BJ (cell line): ENCODE measurements at places on chromosomes 7 and 10. TPM values are rescaled to one million over a fixed set of nuclear protein-coding genes. Genes with fewer than 3 reads are reported as not detected.

- no peak for DNase-seq
Observed at GRCh38 chr7:92161271-92161670, 17.7 kb downstream of the LRRD1 start.

DNA sequence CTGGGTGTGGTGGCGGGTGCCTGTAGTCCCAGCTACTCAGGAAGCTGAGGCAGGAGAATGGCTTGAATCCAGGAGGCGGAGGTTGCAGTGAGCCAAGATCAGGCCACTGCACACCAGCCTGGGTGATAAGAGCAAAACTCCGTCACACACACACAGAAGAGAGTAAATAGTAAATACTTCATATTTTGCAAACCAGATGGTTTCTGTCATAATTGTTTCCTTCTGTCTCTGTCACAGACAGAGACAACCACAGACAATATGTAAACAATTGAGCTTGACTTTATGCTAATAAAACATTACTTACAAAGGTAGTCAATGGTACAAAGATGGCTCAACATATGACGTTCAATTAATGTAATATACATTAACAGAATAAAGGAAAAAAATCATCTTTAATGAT is 83.7 kb downstream of the JMJD1C start:
- no peak for DNase-seq

DNA sequence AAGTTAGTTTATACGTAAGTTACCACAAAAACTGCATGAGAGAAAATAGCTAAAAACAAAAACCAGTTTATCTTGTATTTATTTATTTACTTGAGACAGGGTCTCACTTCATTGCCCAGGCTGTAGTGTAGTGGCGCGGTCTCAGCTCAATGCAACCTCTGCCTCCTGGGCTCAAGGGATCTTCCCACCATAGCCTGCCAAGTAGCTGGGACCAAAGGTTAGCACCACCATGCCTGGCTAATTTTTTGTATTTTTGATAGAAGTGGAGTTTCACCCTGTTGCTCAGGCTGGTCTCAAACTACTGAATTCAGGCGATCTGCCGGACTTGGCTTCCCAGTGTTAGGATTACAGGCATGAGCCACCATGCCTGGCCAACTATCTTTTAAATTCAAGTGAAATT is 277.4 kb downstream of the PLXDC2 start:
- DNase-seq: no peak

Gene DRGX
- polyA plus RNA-seq: 0.04 and 0.06 TPM in 2 replicates

Gene SLC18A2
- polyA plus RNA-seq: not detected in 2 replicates

- no peak for DNase-seq
Observed at GRCh38 chr7:46319841-46320240, 398.8 kb upstream of the IGFBP3 start.

DNA sequence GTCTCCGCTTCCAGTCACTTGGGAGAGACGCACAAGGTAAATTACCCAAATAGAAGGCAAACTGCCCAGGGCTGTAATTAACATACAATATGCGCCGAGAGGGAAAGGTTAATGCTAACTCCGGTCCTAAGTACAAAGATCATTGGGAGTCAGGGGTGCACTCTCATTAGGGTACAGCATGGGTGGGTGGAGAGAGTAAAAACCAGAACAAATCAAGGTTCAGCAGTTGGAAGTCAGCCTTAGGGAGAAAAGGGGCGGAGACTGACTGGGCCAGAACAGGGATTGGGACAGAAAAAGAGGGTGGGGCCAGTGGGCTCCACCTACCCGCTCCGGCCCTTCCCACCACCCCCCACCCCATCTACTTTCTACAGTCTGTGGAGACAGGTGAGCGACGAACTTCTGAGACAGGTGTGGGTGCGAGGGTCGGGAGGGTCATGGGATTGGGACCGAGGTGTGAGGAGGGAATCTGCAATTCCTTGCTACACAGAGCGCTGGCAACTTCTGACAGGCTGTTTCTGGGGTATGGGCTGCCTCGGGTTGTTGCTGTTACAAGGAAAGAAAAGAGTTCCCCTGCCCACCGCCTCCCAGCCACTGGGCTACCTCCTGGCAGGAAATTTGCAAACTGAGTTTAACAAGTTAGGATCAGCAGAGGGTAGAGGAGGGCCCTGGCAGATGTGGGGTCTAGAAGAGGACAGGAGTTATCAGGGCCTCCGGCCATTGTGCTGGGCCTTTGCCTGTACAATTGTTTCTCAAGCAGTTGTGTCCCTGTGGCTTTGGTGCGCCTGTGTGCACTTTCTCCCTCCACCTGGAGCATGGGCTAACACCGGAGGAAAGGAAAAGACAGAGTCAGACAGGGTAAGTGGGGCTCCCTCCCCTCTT is at the start of gene TMEM139:
TMEM139 (plus strand) TSS at position 368 of the 879 bp plus-strand sequence. CDS start 1,000 bp downstream, outside the sequence.
- DNase-seq: no peak

DNA sequence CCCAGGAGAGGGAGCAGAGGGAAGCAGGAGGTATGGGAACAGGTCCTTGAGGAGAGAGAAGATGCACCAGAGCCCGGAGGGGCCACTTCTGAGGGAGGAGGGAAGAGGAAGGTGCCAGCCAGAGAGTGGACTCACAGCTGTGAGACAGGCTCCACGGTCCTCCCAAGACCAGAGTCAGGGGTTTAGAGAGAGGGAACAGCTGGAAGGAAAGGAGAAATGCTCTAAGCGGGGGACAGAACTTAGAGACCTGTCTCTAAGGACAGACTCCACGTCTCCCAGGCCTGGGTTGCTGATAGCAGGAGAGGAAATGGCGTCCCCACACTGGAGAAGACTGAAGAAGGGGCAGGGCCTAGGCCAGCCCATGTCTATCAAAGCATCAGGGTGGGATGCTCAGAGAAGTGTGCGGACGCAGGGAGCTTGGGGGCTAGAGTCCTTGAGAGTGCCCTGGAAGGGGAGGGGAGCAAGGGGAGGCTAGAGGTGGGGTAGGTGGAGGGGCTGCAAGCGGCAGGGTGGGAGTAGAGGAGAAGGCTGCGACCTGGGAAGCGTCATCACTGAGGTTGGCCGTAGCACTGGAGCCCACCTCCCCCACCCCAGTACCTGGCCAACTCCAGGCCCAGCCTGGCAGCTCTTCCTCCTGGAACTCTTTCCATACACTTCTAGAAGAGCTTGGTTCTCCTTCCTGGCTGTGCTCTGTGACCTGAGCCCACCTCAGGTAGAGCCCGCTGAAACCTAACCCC is 25.6 kb upstream of the GRID1 start:
- DNase-seq: no peak

GRCh38 chr7:92768501-92769393 is 67.6 kb downstream of the CDK6 start:
- DNase-seq: no peak

GRCh38 chr7:28731092-28731658 is 227.0 kb downstream of the TRIL start:
- no peak for DNase-seq

DNA sequence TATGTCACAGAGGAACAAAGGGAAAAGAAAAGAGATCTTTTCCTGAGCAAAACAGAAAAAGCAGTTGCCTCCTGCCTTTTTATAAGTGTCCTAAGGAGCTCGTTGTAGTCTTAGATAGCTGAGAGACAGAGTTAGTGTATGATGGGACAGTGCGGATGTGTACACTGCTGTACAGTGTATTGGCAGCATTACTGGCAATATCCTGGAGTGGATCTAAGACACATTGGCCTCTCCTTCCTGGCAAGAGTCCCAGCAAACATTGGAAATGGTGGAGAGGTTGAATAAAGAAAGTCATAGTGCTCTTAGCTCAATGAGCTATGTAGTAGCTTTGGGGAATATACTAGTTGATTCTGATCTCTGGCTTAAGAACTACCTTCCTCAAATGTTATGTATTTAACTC is 22.7 kb downstream of the GARS1 start:
- no peak for DNase-seq

Gene RPEL1
- polyA plus RNA-seq: 0.04 TPM in 1 of 2 replicates, not detected in the other

DNA sequence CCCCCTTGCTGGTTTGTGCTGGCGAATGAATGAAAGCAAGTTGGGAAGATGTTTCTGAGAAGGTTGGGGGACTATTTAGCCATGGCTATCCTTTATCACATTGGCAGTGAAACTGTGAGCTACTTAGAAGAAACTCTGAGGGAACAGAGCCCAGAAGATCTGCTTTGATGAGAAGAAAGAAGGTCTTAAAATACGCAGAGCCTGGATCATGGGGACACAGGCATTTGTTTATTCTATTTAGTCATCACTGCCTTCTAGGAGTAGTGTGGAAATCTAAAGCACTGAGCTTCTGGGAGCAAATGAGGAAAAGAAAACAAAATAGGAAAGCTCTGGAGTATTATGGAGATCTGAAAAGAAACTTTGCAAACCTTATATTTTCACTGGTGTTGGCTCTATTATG is 28.5 kb downstream of the CPED1 start:
- DNase-seq: peak; percentile 37

DNA sequence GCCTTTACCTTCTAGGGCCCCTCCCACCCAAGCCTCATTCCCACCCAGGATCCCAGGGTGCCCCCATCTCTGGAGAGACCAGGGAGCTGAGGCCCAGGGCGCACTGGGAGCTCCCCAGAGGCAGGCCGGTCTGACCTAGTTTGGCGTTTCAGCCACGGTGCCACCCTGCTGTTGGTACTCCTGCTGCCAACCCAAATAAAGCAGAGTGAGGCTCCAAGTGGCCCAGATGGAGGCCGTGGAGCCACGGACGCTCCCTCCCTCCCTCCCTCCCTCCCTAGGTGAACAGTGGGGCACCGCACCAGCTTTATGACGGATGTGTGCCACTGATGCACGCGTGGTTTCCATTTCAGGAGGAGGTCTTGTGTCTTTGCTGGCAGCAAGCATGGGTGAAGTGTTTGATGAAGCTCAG is 1.8 kb downstream of the INPP5A start:
- DNase-seq: no peak

DNA sequence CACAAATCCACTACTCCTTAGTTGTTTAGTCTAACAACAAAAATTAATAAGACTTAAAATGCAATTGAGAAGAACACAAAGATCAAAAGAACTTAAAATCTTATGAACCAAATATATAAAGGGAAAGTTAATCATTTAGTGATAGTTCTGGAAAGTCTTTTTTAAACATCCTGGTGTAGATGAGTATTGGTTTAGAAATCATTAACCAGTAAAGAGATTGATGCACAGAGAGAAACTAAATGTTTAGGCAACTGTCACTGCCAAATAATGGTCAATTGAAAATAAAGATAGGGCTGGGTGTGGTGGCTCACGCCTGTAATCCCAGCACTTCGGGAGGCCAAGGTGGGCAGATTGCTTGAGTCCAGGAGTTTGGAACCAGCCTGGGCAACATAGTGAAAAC is 44.9 kb downstream of the SP8 start:
- DNase-seq: no peak

DNA sequence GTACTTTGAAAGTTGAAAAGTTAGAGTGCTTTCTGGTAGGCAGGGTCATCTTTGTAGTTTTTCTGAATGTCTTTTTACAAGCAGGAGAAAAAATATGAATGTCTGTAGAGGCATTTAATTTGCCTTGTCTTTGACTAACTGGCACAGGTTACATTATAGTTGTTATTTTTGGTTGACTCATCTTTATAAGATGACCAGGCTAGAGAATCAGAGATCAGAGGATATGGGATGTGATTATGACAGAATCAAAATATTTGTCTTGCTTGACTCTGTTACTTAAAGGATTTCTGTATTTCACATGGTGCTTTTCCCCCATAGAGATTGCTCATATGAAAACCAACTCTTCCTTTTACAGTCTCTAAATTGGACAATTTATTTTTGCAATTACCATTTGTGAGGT is 2.4 kb downstream of the ZMYND11 start:
- DNase-seq: no peak

DNA sequence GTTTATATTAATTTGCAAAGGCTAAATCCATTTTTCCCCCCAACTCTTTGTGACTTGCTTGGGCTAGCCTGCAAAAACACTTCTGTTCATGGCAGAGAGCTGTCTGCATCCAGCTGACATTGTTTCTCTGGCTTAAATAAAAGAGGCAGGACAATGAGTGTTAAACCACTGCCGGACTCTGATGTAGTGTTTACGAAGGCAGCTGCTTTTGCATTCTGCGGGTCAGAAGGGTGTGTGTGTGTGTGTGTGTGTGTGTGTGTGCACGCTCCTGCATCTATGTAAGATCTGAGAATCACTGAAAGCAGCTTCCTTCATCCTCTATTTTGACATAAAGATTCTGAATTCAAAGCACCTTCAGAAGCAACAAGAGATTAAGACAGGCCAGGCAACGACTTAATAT is 28.3 kb downstream of the NRP1 start:
- no peak for DNase-seq

GRCh38 chr7:132383962-132384361 is 192.3 kb downstream of the PLXNA4 start:
- DNase-seq: no peak

Gene VAX1
- 0.22 and 0.23 TPM in 2 replicates for polyA plus RNA-seq

DNA sequence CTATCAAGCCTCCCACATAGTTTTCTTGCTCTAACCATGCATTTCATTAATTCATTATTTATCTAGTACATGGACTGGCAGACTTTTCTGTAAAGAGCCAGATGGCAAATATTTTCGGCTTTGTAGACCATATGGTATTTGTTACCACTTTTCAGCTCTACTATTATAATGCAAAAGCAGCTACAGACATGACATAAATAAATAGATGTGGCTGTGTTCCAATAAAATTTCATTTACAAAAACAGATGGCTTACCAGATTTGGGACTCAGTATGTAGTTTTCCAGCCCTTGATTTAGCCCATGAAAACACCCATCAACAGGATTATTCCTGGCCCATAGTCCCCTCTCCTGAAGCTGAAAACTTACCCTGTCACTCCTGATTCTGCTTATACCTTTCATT is 32.1 kb downstream of the PLCE1 start:
- no peak for DNase-seq

DNA sequence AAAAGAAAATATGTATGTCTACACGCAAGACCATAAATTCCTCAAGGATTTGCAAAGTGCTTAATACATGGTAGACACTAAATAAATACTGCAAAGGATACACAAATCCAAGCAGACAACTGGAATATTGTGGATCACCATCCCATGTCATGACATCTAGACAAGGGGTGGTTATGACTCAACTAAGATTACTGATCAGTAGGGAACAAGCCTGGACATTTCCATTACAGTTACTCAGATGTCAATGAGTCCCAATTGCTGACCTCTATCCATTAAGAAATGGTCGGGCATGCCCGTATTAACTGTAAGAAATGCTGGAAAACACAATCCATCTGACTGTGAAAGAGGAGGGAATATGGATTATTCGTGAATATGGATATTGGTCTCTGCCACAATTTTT is 27.6 kb upstream of the RUFY2 start:
- DNase-seq: no peak

GRCh38 chr7:64516451-64516850 is 46.4 kb downstream of the ZNF680 start:
- DNase-seq: no peak

DNA sequence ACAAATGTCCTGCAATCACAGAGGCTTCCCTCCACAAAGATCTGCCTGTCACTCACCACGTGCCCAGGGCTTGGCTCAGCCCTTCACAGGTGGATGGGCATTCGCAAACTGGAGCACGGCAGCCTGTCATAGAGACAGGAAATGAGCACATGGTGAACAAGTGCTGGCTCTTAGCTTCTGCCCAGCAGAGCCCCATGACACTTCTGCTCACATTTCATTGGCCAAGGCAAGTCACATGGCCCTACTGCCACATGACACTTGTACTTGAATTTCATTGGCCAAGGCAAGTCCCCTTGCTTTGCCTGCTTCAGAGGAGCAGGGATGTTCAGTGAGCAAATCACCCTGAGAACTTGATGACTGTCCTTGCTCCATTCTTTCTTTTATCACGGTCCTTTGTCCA is 110.8 kb upstream of the PPP2R2D start:
- DNase-seq: no peak
